ENCODE measurements at places on chromosomes 2 and 18.

DNA sequence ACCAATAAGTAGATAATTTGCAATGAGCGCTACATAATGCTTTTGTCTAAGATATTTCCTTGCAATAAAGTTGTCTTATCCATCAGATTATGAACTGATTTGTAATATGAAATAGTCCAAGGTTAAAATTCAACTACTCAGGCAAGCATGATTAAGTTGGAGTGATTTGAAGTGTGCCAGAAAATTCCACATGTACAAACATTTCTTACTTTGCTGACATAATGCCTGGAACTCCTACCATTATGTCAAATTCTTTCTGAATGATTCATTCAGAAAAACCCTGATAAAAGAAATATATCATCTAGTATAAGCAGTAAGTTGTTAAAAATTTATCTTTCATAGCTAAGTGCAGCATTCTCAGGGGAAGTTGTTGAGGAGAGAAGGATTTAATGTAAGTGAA is 87.3 kb downstream of the CBLN2 start:
- DNase-seq, result no peak

GRCh38 chr18:8607776-8608742 is 1.2 kb upstream of the RAB12 start:
- DNase-seq, result peak; percentile 56

DNA sequence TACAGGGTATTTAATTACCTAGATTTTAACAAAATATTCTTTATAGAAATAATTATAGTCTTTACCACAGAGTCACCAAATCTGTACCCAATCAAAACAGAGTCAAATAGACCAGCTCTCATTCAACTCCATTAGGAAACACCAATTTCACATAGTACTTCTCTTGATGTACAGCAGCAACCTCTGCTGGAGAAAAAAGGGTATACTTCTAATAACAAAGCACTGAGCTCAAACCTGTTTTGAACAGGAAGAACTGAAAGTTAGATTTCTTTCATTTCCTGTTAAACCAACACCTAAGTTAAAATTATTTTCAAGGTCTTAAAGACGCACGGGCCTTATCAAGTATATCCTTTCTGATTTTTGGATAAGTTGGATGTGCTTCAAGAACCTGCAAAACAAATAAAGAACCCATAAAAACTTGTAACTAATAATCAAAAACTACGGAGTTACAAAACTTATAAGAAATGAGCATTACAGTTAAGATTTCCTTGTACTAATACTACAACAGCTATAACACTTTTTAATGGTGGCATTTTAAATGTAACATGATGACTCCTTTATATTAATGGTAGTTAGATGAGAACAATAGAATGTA is 79.0 kb downstream of the TTC21B start:
- DNase-seq, result peak; percentile 62

DNA sequence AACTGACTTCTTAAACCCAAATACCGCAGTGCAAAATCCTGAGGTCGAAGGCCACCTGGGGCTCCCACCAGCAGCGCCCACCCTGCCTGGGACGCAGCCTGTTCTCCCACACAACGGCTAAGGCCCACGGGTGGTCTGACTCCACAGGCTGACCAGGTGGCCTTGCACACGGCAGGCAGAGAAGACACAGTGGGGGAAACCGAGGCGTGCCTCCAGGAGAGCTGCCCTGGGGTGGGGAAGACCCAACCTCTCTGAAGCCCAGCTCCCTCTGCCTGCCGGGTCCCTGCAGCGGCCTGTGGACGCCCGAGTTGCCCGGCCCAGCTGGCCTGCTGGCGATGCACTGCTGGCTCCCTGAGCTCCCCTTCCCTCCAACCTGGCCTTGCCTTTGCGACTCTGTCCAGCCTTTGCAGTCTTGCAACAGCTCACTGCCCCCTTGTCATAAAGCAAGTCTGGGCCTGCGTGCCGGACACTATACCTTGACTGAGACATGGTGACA is 9.7 kb upstream of the SEMA4C start:
- no peak for DNase-seq

DNA sequence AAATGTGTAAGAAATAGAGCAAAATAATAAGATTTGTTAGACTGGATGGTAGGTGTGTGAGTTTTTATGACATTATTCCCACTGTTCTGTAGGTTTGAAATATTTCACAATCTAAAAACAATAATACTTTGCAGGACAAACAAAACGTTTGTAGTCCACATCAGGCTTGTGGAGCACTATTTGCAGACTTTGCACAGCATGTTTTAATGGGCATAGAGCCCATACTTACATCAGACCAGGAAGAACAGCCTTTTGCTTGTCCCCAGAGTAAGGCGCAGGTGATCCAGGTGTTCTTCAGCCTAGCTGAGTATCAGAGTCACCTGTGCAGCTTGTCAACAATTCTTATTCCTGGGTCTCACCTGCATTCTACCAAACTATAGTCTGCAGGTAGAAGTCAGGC is 9.1 kb upstream of the STK39 start:
- no peak for DNase-seq

GRCh38 chr2:134727385-134727784 is 8.6 kb upstream of the TMEM163 start:
- no peak for DNase-seq

- DNase-seq, result no peak
These were observed 52.2 kb downstream of the C2orf74 start for GRCh38 chr2:61214171-61214570.

DNA sequence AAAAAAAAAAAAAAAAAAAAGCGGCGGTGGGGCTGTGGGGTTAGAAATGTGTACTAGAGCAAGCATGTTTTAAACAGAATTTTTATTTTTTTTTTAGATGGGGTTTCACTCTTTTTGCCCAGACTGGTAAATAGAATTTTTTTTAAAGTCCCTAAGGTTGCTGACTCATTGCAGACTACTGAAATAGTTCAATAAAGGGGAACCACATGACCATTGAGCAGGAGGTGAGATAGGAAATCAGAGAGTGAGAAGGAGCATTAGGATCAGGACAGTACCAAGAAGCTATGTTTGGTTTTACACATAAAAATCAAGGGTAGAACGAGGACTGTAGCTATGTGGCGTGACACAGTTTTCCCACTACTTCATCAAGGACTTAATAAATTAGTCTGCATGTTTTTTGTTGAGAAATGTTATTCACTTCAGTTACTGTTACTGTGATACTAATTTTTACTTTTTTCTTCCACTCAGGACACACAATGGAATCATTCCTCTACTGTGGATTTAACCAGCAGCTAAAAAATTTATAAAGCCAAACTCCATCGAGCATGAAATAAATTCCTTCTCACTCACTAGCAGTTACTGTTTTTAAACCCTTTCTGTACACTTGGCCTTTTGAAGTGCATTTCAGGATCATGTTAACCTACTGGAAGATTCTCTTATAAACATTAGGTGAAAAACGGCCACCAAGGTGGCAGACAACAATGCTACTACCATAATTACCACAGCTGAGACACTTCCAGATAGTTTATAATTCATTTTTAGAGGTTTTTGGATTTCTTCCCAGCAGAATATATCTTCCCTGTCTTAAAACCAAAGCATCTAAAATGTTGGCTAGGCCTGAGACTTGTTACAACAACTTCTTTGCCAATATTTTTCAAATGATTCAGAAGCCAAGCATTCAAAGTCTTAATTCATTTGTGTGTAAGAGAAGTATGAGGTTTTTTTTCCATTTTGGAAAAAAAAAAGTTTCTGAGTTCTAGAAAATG is 33.2 kb downstream of the LAMA1 start:
- peak; percentile 36 for DNase-seq

DNA sequence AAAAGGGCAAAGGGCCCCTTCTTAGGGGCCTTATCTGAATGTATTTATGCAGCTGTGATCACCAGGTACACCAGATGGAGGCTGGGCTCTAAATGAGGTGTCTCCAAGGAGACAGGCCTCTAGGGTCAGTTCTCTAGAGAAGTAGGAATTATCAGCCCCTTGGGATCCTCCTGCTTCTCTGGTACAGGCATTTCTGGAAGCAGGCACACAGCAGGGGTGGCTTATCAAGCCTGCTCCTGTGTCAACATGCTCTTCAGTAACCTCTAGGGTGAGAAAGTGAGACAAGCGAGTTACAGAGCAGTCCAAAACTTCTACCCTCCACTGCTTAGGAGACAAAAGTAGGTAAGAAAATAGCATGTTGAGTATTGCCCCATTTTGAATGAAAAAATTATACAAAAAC is 13.8 kb downstream of the TPGS2 start:
- DNase-seq, result no peak

DNA sequence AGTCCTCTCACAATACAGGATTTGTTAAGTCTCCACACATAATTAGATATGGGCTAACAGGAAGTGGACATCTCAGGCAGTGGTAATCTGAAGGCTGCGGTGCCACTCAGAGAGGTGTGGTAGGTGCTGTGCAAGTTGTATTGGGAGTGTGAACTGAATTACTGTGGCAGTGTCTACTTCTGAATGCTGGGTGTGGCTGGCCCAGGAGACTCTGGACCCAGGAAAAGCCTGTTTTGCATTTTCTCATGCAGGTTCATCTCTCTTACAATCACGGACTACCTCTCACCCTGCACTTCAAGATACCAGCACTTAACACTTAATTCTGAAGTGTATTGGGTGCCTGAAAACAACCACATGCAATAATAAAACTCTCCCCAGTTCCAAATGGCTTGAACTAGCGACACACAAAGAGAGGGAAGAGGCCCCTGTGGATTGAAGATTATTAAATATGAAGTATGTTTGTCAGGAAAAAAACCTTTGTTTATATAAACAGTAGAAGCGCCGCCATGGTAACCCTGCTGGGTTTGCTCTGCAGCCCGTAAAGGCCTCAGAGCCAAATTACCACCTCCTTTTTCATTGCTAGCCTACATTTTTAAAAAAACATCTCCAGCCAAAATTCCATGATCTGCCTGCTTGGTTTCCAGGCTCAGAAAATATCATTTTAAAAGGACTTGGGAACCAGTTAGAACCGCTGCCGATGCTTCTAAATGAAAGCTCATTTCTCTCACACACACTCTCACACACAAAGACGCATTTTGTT is 77.5 kb downstream of the GFPT1 start:
- DNase-seq, result peak; percentile 21

GRCh38 chr2:33335516-33335915 is 140.9 kb upstream of the RASGRP3 start:
- no peak for DNase-seq

GRCh38 chr2:189486237-189486770 is 45.0 kb downstream of the WDR75 start:
- DNase-seq, result no peak

DNA sequence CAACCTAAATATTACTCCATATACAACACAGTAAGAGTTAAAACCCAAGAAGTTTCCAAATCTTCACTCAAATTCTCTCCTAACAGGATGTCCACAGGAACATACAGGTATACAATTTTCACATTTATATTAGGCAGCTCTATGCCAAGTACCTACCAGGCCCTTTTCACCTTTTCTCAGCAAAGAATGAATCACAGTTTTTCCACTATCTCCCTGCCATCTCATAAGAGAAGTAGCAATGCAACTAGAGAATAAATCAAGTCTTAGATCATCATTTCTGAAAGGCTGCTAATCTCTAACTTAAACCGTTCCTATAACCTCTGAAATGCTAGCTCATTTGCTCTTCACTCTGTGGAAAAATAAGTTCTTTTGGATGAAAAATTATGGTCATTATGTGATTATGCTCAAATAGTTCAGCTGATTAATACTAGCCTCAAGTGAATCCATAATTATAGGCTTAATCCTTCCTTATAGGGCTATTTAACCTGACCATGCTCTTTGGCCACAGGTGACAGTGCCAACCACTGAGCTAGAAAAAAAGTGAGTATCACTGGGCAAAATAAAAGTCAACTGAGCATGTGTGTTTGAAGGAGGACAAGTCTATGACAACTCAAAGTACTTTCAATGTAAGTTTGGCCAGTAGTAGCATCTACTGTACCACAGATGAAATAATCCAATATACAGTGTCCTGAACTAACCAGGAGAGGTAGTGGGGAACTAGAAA is 79.7 kb downstream of the COBLL1 start:
- no peak for DNase-seq

DNA sequence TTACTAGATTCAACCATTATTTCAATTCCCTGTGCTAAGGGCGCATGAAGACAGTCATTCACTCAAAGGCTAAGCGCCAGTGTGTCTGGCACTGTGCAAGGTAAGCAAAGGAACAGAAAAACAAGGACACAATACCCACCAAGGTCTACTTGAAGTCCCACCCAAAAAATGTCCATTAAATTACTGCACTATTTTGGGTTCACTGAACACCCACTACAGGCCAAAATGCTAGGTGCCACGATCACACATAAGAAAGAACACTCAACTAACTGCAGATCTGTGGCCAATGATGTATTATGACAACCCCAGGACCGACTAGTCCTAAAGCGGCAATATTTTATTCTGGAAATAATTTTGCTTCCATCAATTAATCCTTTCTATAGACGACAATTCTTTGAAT is 1.8 kb downstream of the TMEM131 start:
- no peak for DNase-seq

DNA sequence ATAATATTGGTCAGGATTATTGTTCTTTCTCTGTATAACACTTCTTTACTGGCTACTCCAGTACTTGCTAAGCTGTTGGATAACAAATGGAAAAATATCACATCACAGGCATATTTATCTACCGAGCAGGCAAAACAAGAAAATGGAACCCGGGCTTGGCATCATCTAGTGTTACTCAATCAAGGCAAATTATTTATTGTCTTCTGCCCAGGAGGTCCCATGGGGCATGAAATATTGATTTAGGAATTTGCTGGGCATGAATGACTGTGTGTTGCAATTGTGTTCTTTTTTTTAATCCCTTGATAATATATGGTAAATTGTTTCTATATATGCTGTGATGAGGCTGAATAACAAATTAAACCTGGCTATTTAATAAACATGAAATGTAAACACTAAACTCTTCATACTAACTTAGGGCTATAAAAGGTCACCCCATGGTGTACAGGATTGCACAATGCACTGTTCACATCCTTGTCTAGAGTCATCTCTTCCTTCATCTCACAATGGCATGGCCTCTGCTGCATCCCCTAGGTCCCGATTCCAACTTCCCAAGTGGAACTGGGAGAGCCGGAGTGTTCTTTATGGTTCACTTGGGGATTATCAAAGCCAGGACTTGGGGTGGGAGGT is 2.2 kb upstream of the PARD3B start:
- DNase-seq, result no peak

GRCh38 chr18:27861539-27861938 is 315.4 kb downstream of the CDH2 start:
- peak; percentile 85 for DNase-seq

- no peak for DNase-seq
These were observed 100.7 kb upstream of the FOSL2 start for GRCh38 chr2:28291811-28292440.

DNA sequence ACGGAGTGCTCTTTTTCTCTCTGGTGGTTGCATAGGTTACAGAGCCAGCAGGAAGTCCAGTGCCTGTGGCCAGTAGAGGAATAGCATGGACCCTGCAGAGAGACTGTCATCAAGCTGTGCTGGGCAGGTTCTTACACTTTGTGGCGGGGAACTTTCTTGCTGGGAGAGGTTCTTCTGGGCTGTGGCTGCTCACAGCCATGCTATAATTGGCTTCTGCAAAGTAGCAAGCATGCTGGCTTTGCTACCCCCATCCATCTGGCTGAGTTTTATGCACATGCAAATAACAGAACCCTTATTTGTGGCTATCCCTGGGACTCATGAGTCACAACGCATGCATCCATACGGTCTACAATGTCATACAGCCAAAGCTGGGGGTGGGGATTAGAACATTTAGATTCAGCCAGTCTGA is 68.9 kb downstream of the PLCL1 start:
- no peak for DNase-seq

Measured in spinal cord (tissue), 10 donors.